NCI-H1105 treated with DMSO at 0.1 percent for 48 hours (cell line): ENCODE measurements at places on chromosomes 2 and 18.

- DNase-seq: no peak
These were observed 9.8 kb downstream of the HPCAL1 start for GRCh38 chr2:10312437-10312957.

GRCh38 chr2:215542690-215543089 is 106.8 kb upstream of the FN1 start:
- no peak for DNase-seq

DNA sequence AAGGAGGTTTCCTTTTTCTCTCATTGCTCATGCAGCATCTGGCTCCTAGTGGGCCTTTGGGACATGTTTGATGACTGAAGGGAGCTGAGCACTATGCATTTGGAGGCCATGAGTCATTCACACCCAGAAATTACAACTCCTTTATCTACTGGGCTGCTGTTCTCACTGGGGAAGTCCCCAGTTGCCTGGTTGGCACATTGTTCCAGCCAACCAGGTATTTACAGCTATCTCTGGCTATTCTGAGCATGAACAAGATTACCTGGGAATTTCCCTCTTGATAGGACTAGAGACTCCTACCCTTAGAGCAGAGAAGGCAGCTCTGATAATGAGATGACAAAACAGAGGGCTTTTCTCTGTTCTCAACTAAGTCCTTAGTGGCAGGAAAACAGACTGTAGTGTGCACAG is 206.5 kb downstream of the SETBP1 start:
- no peak for DNase-seq

- DNase-seq: peak; percentile 68
These were observed 61.6 kb downstream of the ST3GAL5 start for GRCh38 chr2:85826990-85827878.

DNA sequence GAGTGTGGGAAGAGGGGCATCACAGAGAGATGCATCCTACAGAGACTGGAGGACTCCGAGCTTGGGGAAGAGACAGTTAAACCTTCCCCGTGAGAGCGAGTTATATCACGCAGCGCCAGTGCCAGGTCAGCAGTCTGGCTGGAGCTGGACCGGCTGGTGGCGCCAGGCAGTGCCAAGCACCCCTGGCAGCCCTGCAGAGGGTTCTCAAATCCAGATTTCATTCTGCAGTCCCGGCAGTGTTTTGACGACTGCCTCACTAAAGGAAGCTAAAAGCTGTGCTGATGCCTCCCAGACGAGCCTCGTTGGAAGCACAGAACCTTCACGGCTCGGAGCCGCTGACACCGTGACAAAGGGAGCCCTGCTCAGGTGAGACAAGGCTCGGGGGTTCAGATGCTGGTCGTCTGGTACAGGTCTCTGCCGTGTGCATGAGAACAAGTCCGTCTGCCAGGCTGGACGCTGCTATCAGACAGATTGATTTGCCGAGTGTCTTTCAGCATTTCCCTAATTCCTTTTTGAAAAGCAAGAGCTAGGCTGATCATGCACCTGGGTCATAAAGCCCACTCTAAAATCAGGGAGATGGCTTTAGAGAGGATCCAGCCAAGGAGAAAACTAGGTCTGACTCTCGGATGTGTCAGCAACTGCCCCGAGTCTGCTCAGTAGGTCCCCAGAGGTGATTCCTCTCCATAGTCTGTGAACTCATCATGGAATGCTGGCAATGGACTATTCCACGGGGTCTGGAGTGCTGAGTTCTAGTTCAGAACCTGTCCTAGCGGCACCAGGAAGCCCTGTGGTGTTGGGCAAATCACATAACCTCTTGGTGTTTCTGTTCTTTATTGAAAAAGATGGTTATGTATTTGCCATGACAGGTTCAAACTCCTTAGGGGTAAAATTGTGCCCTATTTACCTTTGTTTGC is 240.6 kb downstream of the SOX11 start:
- DNase-seq: peak; percentile 18

- DNase-seq: no peak
These were observed 280.4 kb upstream of the LRATD1 start for GRCh38 chr2:14352067-14352466.

DNA sequence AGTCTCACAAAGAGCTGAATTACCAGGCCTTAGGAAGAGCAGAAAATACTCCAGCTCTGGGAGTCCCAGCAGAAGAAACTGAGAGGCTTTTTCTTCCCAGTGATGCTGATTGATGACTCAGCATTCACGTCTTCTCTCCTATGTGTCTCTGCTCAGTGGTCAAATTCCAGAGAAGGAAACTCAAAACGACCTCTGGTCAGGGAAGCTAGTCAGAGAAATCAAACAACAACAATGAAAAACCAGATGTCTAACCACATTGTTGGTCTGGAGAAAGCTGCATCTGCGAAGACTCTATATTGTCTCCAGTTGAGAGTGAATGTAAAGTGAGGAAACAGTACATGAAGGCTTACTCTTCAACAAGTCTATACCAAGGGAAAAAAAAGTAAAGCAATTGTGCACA is 28.6 kb upstream of the CERS6 start:
- no peak for DNase-seq

- DNase-seq: no peak
These were observed 93.9 kb downstream of the DGKD start for GRCh38 chr2:233448220-233448559.

- DNase-seq: no peak
These were observed 1.1 kb downstream of the LDLRAD4 start for GRCh38 chr18:13219593-13220159.

- DNase-seq: no peak
These were observed 8.3 kb upstream of the ZC3H15 start for GRCh38 chr2:186477790-186478189.

DNA sequence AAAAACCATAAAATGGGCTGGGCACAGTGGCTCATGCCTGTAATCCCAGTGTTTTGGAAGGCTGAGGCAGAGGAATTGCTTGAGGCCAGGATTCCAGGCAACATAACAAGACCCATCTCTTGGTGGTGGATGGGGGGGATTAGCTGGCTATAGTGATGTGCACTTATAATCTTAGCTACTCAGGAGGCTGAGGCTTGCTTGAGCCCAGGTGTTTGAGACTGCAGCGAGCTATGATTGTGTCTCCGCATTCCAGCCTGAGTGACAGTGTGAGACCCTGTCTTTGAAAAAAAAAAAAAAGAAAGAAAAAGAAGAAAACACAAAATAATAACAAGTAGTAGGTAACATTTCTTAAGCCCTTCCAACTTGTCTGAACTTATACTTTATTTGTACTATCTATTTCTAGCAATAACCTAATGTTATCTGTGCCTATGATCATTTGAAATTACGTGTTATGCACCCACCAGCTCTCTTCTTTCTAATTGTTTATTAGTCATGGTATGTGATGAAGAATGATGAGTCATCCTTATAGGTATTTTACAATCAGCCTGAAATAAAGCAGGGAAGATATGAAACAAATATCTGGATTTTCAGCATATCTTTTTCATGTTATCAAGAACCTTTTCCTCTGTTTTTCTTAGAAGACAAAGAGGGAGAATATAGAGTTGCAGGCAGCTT is 129.3 kb upstream of the UNC80 start:
- DNase-seq: no peak

DNA sequence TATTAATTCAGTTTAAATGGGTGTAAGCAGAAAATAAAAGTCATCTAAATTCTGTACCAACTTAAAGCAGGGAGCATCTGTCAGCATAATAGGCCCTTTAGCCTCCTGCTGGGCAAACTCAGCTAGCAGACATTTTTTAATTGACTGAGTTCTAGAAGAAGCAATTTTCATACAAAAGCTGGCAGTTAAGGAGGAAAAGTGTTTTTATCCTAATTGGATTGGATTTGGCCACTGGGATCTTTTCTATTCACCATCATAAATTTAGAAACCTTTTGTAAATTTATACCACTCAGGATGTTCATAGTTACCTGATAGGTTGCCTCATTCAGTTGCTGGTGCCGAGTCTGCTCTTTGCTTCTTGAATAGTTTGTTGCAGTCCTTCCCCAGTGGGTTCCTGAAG is 262.7 kb upstream of the FSIP2 start:
- DNase-seq: peak; percentile 91

DNA sequence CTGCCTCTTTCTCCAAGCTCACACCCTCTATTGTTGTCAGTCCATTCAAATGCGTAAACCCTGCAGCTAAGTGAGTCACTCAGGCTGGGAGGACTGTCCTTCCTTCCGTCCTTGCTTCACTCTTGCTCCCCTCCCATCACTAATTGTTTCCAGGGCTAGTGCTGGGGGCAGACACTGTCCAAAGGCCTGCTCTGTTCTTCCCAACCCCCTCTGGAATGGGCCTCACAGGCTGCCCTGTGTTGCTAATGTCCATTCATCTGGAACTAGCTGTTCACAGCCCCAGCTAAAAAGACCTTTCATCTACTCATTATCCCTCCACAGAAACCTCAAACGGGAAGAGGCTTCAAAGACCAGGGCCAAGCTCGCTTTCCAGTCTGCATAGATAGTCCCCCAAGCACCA is 31.9 kb upstream of the NRP2 start:
- DNase-seq: no peak

DNA sequence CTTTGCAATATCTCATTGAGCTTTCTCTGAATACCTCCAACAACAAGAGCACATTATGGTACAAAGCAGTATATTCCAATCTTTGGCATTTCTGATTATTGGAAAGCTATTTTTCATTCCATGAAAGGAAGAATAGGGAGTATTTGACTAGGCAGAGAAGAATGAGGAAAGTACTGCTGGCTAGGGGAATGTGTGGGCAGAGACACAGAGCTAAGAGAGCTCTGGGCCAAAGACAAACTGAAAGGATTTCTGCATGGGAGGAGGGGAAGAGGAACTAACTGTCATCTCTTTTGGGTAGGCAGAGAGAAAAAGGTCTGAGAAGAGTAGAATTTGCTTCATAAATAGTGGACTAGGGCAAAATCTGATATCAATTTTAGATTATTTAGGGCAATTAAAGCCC is 150.8 kb downstream of the CCDC85A start:
- DNase-seq: no peak

DNA sequence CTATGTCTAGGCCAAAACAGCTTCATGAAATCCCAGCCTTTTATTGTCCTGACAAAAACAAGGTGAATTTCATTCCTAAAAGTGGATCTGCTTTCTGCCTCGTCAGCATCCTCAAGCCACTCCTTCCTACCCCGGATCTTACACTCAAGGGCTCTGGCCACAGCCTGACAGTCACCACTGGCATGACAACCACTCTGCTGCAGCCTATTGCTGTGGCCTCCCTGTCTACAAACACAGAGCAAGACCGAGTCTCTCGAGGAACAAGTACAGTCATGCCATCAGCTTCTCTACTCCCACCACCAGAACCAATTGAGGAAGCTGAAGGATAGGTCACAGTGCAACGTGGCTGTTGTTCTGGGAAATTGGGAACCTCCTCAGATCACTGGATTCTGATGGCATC is 106.1 kb downstream of the ICA1L start:
- DNase-seq: no peak

DNA sequence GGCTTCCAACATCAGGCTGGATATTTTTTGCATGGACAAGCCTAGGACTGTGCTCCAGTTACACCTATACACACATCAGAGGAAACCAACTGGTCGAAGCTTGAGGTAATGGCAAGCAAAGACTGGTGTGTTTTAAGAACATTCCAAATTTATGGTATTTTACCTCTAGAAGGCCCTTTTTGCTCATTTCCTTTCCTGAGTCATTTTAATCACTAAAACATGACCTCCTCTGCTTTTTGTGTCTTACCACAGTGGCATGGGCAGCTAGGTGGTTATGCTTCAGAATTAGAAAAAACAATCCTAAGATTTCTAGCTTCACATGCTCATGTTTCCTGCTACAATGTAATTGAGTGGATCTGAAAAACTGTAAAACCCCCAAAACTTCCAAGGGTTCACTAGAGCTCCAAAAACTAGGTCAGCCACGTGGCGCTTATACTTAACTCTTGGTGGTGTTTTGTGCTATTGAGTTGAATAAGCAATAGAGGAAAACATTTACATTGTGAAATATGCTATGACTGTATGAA is 30.6 kb upstream of the CHRNA1 start:
- DNase-seq: no peak

- no peak for DNase-seq
These were observed 629.7 kb downstream of the CCDC85A start for GRCh38 chr2:56813490-56813889.

GRCh38 chr18:48407358-48407757 is 1.8 kb downstream of the ZBTB7C start:
- DNase-seq: no peak

DNA sequence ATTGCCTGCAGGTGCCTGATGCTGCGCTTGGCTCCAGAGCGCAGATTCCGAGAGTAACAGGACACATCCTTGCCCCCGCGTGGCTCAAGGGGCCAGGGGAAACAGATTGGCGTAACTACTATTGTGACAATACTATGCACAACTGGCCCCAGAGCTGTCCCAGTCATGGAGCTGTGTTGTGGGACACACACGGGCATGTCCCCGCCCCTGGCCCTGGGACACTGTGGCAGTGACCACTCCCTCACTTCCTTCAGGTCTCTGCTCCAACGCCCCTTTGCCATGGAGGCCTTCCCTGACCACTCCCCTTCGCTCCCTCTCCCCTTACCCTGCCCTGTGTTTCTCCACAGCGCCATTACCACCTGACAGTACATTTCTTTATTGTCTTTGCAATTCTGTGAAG is 132.1 kb downstream of the SMAD2 start:
- no peak for DNase-seq

DNA sequence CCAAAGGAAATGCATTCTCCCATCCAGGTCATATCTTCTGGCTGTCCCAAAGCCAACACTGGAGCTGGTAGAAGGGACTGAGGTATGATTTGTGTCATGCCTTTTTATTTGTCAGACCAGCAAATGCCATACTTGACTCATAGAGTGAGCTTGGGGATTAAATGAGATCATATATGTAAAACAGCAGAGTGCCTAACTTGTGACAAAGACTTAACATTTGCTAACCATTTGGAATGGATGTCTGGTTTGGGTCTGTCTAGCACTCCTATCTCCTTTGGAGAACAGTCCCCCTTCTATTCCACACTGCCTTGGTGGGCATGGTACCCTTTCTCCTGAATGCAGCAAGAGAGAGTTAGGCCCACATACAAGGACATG is 128.5 kb upstream of the LGALSL start:
- no peak for DNase-seq

- DNase-seq: peak; percentile 46
These were observed 384.3 kb upstream of the SYT4 start for GRCh38 chr18:43661570-43661969.

DNA sequence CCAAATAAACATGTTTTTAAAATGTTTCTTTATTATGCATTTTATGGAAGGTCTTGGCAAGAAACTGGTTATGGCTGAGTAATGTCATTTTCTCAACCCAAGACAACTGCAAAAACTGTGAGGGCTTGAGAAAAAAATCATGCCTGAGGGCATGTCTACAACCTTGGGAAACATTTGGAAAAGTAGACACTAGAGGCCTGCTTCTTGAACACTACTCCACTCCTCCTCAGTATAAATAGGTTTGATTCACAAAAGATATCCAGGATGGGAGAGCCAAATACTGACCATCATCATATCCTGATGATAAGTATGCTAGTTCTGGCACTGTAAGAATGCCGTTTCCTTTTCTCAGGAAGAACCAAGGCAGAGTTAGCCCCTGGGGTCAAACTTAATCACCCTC is 71.1 kb downstream of the OSR1 start:
- no peak for DNase-seq
